NCI-H1417 treated with DMSO at 0.1 percent for 48 hours (cell line): ENCODE measurements at places on chromosomes 12 and 14.
A peak's percentile ranks its signal among the peaks of the same experiment; 100 is the strongest.

GRCh38 chr14:92937051-92937937 is 14.3 kb downstream of the CHGA start:
- no peak for DNase-seq

DNA sequence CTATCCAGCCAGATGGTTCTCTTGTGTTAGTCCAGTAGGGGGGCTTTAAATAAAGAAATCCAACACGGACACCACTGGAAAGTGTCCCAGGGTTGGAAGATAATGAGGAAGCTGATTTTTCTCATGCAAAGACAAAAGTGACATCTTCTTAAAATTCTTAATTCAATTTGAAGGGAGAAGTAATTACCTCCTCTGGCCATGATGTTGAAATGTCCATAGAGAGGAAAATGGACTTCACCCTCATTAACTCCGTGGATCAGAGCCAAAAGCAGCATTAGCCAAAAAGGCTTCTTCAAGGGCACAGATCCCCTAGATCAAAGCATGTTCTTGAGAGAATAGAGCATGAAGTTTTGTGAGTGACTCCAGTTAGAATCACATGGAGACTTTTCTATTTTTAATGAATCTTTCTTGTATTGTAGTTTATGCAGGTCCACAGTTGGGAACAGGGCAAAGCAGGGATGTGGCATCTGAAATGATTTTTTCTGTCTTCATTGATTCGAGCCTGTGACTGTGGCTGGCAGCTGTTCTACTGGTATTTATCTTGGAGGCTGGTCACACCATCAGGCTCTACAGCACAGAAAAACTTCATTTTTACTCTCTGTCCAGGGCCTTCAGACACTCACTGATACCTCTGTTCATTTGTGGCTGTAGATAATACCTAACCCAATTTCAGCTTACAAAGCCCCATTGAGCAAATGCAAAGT is 1002.5 kb downstream of the AACS start:
- no peak for DNase-seq

DNA sequence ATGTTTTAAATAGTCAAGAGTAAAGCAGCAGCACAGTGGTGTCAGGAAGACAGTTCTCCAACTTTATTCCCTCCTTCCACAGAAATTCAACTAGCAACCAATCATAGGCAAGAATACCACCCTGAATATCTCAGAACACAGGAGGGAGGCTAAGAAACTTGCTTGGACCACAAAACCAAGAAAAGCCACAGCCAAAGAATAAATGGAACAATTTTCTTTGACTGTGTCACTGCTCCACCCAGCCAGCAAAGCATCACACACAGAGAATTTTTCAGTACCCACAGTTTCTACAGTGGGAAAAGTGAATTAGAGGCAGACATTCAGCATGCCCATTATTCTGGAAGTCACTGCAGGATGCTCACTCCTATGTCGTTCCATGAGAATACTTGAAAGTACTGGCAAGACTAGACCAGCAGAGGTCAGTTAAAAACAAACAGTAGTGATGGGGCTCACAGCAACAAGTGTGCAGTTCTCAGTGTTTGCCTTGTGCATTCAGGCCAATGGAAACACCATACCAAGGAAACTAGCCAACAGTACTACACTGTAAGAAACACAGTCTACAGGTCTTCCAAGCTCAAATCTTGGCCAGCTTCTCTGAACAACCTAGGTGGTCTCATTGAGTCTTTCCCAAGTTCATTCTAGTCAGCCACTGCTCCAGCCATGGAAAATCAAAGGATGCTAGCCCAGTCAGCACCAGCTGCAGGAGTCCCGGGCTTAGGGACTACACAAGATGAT is 56.8 kb upstream of the FOXG1 start:
- no peak for DNase-seq

DNA sequence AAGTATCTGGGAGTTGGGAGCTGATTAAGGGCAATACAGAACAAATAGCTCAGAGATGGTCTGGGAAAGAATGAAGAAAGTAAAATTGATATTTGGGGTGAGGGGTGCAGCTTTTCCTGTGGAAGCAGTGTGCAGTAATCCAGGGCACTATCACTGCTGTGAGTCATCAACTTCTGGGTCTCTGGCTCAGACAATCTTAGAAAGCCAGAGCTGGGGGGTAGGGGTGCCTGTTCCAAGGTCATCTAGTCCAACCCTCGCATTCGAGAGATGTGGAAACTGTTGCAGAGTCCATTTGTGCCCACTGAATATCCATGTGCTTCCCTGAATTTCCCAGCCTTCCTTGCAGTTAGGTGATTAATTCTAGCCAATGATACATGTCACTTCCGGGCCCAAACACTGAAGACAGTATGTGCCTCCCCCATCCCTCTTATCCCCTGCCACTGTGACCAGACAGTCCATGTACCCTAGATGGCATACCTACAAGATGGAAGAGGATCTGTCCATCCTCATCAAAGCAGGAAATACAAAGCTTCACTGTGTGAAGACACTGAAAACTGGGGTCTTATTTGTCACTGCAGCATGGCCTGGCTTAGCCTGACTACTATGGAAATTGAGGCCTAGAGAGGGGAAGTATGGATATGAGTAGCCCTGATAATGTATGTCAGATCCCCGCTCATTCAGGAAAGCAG is 51.9 kb downstream of the ZFP36L1 start:
- DNase-seq = no peak

- DNase-seq = no peak
Observed at GRCh38 chr12:9347328-9348127, 139.3 kb upstream of the PZP start.

- no peak for DNase-seq
Observed at GRCh38 chr12:9179781-9180180, 28.4 kb downstream of the PZP start.

- no peak for DNase-seq
Observed at GRCh38 chr12:74619884-74620283, 82.2 kb downstream of the ATXN7L3B start.

DNA sequence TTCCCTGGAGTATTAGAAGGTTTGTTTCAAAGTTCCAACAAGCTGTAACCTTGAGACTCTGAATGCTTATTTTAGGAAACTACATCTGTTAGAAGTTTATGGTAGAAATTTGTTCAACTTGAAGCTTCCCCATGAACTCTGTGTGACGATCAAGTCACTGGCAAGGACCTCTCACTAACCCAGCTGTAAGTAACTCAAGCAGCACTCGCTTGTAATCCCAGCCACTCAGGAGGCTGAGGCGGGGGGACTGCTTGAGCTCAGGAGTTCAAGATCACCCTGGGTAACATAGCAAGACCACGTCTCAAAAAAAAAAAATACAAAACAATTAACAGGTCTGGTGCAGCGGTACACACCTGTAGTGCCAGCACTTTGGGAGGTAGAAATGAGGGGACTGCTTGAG is 25.6 kb downstream of the TESC start:
- no peak for DNase-seq

- DNase-seq = no peak
Observed at GRCh38 chr12:126537961-126538530, 1472.8 kb downstream of the AACS start.

DNA sequence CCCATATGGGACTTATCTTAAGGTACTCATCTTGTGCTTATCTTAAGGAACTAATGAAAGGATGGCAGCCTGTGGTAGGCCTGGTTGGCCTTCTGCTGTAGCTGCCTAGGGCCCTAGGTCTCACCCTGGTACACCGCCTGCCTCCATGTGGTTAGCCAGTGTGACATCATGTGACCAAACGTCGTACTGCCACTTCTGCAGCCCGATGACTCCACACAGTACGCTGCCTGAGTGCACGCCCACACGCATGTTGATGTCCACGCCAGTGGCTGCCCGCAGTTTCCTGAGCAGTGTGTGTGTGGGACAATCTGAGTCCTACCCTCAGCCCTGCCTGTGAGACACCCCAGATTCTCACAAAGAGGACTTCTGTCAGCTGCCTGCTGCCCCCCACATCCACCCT is 5.1 kb downstream of the ADCY4 start:
- no peak for DNase-seq

- DNase-seq = no peak
Observed at GRCh38 chr12:88566430-88566829, 13.8 kb downstream of the KITLG start.

GRCh38 chr12:30417697-30418231 is 277.9 kb downstream of the IPO8 start:
- DNase-seq = no peak

- no peak for DNase-seq
Observed at GRCh38 chr14:66746316-66747006, 238.5 kb downstream of the GPHN start.

DNA sequence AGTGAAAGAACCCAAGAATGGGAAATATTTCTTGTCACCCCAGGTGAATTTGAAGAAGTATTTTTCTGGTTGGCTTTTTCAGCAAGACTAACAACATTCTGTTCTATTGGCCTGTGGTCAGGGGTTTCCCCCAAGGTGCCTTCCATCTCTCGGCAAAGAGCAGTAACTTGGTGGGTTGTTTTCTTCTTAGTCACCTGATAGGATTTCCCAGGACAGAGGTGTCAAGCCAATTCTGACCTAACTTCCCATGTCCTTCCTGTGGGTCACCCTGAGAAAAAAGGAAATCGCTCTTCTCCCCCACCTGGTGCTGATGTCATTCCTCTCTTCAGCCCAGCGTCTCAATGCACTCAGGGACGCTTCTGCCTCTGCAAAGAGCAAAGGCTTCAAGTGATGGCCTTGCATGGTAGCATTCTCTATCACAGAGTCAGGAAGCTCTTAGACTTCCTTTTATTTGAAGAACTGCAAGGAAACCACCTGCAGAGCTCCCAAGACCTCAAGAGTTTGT is 16.1 kb upstream of the IFNG start:
- no peak for DNase-seq

- no peak for DNase-seq
Observed at GRCh38 chr14:63343878-63344277, 25.1 kb upstream of the GPHB5 start.

GRCh38 chr14:103868242-103868897 is 21.0 kb upstream of the PPP1R13B start:
- no peak for DNase-seq

- peak; percentile 40 for DNase-seq
Observed at GRCh38 chr12:49198431-49199155, 9.7 kb upstream of the TUBA1A start.

DNA sequence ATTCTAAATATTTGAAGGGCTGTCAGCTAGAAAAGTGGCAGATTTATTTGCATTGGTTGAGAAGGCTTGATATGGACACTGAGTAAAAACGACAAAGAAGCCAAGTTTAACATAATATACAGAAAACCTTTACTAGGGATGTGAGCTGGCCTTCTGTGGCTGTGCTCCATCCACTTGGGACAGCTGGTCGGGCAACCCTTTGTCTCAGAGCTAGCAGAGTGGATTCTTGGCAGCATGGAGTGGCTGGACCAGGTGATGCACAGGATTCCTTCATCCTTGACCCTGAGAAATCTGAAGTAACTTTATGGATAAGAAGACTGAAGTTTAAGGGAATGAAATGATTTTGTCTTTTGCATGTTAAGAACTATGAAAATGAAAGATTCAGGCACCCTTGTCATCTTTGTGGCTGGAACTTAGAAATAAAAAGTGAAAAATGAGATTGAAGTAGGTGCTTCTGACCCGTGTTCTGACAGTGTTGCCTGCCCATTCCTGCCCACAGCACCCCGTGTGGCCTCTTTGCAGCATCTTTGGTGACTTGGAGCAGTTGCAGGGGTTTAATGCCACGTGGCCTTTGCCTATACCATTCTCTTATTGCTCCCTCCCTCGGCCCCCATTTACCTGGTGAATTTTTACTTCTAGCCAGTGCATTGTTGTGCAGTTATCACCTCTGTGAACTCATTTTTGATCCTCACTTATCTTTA is 32.6 kb downstream of the PELI2 start:
- DNase-seq = no peak

- no peak for DNase-seq
Observed at GRCh38 chr12:5506821-5507231, 74.9 kb downstream of the NTF3 start.

GRCh38 chr14:57486767-57487379 is 6.8 kb downstream of the CCDC198 start:
- peak; percentile 53 for DNase-seq

- DNase-seq = no peak
Observed at GRCh38 chr12:131893605-131894312, 663 bp upstream of the ULK1 start.

- no peak for DNase-seq
Observed at GRCh38 chr12:52900896-52901714, 3.8 kb downstream of the KRT8 start.

- DNase-seq = peak; percentile 62
Observed at GRCh38 chr12:71392521-71393145, 47.0 kb upstream of the LGR5 start.

GRCh38 chr12:39935275-39935674 is 170.6 kb downstream of the SLC2A13 start:
- DNase-seq = no peak

DNA sequence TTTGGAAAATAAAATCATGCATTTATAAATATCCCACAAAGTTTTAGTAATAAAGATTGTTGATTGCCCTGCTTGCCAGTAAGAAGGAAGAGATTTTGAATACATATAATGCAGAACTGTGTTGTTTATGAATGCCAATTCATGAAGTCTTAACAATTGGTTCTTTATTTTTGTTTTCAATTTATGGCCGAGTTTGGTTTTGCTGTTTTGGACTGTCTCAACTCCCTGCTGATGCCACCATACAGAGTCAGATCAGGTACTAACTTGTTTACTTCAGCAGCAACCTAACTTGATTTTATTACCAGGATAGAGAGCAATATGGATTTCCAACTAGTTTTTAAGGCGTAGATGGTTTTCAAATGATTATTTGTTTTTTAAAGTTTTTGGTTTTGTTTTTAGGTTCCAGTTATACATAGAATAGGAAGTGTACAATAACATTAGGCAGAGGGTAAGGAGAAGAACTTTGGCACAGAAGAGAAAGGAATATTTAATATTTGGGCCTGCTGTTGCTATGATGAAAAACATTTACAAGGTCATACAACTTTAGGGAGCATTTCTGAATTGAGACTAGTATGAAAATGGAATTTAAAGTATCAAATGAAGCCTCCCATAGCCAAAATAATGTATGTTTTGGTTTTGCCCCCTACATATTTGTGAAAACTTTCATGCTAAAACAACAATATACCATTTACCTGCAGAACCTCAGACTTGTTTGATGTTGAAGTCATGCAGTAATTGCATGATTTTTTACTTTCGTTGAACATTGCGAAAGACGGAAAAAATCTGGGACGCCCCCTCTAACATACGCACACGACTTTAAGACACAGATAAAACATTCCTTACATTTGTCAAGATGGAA is 904 bp upstream of the FAM177A1 start:
- DNase-seq = no peak

DNA sequence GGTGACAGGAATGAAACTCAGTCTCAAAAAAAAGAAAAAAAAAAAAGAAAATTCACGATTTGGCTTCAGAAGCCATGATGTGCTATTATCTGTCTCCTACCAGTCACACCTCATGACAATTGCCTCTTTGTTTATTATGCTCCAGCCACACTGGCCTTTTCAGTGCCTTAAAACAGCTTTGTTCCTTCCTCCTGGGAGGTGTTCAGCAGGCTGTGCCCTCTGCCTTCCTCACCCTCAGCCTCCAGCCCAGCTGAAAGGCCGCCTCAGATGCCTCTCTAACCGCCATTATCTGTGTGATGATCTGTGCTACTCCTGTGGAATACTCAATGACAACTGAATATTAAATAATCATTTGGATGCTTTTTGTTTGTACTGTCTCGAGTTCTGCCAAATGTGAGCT is 8.6 kb upstream of the ARPC3 start:
- DNase-seq = no peak

GRCh38 chr12:24931666-24932405 is 17.1 kb downstream of the BCAT1 start:
- DNase-seq = no peak
